ENCODE measurements at places on chromosomes 1 and 21.

DNA sequence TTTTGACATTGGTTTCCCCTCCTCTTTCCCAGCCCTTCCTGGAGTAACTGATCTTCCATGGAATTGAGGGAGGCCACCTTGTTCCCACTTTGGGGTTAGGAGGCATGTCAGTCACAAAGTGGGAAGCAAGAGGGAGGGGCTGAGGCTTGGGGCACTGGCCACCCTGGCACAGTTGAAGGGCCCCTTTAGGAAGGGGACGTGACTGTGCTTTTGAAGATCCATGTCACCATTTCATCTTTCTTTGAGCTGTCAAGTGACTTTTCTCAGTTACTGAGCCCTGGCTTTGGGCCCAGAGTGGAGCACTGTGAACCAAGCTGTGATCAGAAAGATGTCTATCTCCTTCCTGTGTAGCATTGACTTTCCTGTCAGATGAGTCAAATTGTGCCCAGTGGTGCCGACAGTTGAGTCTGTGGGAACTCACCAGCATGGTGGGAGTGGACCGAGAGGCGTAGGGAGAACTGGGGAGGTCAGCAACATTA, 38.5 kb upstream of the TDRD10 start:
- DNase-seq, result no peak

GRCh38 chr1:111454859-111455641, 5.8 kb downstream of the ATP5PB start:
- no peak for DNase-seq

- peak; percentile 48 for DNase-seq
These were observed 53.6 kb upstream of the EFHD2 start for GRCh38 chr1:15355968-15356625.

- no peak for DNase-seq
These were observed 44.8 kb downstream of the ATP5PO start for GRCh38 chr21:33870768-33871167.

GRCh38 chr1:27331426-27331825, 9.5 kb downstream of the TMEM222 start:
- DNase-seq, result no peak

GRCh38 chr1:241842565-241842964, 5.4 kb upstream of the EXO1 start:
- no peak for DNase-seq

DNA sequence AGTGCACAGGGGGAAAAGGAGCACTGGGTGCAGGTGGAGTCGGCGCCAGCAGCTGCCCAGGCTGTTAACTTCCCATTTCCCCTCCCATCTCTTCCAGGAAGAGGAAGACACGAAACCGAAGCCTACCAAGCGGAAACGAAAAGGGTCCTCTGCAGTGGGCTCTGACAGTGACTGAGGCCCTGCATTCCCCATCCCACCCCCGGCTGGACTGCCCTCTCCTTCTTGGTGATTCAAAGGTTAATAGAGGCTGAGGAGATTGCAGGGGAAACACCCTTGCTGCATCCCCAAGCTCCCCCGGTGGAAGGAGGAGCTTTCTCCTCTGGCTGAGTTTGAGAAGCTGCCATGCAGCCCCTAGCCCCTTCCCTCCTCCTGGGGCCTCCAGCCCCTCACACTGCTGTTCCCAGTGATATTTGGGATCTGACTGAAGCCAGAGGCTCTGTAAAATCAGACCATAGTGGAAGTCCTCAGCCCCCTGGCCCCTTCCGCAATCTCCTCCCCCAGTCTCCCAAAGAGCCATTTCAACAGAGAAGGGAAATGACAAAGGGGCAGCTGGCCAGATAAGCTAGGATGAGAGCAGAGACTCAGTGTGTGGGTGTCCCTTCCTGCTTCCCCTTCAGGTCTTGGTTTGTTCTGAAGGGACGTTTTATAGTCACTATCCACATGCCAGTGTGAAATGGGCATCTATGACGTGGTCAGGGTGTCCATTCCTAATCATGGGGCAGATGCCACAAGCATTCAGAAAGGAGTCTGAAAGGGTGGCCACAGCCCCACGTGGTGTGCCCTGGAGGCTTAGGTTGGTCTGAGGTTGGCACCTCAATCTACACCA, 1.9 kb upstream of the SLC27A3 start:
- no peak for DNase-seq

DNA sequence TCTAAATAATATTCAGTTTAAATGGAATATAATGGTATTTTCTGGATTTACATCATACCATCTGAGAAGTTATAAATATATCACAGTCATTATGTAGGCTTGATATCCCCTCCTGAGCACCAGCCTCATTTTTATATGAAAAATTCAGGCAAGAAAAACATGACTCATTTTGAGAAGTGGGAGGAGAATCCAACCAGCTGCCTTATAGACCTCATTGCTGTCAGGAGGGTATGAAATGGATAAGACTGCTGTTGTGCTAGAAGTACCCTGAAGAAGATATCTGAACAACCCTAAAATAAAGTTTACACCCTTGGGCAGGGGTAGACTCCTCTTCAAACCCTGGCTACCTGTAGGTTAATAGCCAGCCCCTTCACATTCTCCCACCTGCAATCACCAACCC, 8.8 kb downstream of the GIPC2 start:
- DNase-seq, result no peak

- DNase-seq, result no peak
These were observed 408.1 kb upstream of the ADGRL2 start for GRCh38 chr1:81392526-81393226.

- no peak for DNase-seq
These were observed 73.2 kb downstream of the BCAR3 start for GRCh38 chr1:93608187-93609109.

DNA sequence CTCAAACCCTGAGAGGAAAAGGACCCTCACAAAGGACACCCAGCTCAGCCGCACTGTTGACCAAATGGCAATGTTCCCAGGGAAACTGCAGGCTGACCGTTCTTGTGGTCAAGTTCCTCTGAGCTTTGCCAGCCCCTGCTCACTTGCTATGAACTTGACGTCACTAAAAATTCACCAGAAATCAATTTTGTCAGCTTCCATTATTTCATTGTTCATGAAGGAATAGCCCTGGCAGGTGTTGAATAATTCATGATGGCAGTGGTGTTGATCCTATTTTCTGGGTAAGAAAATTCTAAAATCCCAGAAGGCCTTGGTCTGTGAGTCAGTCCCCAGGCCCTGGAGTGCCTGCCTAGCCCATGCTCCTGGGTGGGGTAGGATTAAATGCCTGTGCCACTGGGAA, 318.9 kb downstream of the ZNF326 start:
- no peak for DNase-seq

DNA sequence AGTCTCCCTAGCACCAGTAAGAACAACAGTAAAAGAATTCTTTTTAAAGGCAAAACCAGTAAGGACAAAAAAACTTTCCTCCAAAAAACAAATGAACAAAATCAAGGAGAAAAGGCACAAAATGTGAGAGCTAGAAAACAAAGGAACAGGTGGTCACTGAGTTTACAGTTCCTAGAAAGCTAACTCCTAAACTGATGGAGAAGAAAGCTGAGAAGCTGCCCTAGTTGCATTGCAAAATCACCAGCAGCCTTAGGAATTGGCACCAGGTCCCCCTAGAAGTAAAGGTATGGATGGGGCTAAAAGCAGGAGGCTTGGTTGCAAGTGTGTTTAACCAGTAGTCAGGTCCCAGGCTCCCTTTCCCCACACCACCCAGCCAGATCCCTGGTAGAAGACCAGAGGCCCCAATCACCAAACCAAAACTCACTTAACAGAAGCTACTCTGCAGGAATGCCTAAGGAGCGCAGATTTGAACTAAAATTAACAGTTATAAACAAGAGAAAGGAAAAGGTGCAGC, 47.6 kb downstream of the RAB3GAP2 start:
- no peak for DNase-seq

- no peak for DNase-seq
These were observed 74.5 kb upstream of the SELENON start for GRCh38 chr1:25725482-25725881.

- peak; percentile 34 for DNase-seq
These were observed 39.7 kb downstream of the NUP210L start for GRCh38 chr1:154115180-154115579.

DNA sequence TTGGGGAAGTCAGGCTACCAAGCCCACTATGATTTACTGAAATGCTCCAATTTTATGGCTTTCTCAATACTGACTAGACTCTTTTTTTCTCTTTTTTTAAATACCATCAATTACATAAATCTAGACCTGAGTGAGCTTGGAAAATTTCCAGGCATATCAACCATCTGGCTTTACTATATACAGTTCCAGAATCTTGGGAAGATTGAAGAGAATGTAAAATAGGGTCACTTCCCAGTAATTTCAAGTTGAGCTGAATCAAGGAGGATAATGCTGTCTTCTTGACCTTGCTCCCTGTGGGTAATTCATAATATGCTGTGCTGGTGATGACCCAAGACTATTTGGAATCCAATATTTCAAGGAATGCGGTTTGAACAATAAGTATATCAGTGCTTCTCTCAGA, 108.1 kb downstream of the MAP3K21 start:
- no peak for DNase-seq

DNA sequence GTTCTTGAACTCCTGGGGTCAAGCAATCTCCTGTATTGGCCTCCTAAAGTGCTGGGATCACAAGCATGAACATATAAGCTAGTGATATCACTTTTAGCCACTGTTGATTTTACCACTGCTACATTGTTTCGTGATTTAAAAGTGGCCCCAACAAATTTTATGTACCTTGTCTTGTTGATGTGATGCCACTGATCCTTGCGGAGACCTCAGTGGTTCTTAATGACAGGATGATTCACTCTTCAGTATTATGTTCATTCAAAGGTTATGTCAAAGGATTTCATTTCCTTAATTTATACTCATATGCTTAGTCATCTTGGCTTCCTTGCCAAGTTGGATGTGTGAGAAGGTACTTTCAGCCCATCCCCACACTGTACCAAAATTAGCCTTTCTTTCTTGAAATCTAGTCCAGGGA, 12.1 kb downstream of the PRKACB start:
- DNase-seq, result peak; percentile 39

DNA sequence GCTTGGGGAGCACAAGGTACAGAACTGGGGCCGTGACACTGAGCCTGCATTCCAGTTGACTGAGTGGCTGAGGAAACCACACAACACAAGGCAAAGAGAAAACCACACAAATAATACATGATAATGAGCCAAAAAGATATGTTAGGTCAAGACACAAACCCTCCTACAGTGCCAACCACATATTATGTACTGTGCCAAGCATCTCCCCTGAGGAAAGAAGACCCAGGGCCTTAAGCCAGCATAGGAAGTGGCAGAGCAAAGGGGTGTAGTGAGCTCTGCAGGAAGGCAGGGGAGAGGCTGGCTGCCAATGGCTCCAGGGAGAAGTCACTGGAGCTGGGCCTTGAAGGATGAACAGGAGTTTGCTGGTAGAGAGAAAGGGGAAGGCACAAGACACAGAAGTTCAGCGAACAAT, 28.2 kb downstream of the CTNNBIP1 start:
- DNase-seq, result no peak

DNA sequence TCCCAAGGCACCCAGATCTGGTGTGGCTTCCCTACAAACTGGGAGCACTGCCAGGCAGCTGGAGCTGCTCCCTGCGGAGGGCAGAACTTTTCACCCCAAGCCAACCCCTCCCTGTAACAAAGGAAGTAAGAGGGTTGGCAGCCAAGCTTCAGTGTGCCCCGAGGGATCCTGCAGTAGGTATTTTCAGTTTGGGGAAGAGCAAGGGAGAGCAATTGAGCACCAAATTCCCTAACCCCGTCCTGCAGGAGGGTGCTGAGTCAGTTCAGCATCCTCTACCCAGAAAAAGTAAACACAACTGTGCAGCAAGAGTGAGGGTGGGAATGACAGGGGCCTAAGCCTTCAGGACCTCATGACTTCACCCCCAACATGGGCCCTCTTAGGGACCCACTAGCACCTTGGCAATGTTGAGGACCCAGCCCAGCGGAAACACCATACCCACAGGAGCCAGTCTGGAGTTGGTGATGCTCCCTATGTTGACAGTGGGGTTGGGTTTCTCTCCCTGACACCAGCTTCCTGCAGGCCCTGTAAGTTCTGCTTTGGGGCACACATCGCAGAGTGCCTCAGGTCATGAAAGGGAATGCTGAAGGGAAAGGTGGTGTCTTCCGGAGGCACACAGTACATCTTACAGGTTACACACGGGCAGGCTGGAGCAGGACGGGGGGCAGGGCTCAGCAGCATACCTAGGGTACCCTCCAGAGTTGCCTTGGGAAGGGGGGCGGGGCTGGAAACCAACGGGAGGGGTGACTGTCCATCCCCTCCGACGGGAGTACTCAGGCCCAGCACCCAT, 14.8 kb downstream of the SH3BP5L start:
- no peak for DNase-seq

- DNase-seq, result no peak
These were observed 592 bp upstream of the ZNF326 start for GRCh38 chr1:89994231-89994804.

DNA sequence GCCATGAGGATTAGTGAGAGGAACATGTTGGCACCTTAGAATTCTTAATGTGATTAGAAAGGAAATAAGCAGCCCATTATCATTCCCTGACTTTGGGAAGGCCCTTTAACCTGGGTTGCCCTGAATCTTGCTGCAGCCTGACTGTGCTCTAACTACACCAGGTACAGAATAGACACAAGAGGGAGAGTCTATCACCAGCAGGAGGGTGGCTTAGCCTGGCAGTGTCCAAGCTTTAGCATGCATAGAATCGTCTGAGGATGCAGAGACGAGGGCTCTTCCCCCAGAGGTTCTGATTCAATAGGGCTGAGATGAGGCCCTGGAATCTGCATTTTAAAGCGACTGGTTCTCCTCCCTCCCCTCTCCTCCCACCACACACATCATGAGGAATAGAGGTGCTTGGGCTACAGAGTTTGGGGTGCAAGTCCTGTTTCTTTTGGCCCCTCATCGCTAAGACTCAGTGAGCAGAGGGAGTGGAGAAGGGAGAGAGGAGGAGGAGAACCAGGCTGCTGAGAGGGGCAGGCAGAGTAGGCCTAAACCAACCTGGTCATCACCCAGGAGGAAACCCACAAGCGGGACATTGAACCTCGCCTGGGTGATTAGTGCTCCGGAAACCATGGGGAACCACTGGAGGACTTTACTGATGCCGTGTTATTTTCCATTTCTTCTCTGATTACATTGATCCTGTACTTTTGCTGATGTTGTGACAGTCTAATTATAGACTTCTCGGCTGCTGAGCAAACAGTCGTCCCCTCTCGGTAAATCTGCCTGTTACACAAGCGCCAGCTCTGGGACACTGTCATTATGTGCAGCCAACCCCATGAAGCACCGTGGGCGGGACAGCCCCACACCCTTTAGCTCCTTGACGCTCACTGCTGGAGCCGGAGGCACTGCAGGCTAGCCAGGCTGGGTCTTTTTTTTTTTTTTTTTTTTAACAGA, 6.3 kb upstream of the TENT5C start:
- DNase-seq, result no peak

- DNase-seq, result no peak
These were observed 48.9 kb downstream of the INKA2 start for GRCh38 chr1:111690306-111690617.

All from HT-29 (cell line).